MCF 10A (cell line): ENCODE measurements at places on chromosomes 3 and 15. TPM values are rescaled to one million over a fixed set of nuclear protein-coding genes. Genes with fewer than 3 reads are reported as not detected.

- DNase-seq = peak; percentile 27
Measured at GRCh38 chr3:37944391-37944842, 46.2 kb upstream of the VILL start.

The EPM2AIP1 gene
- 12.0 and 12.9 TPM in 2 replicates for total RNA-seq

DNA sequence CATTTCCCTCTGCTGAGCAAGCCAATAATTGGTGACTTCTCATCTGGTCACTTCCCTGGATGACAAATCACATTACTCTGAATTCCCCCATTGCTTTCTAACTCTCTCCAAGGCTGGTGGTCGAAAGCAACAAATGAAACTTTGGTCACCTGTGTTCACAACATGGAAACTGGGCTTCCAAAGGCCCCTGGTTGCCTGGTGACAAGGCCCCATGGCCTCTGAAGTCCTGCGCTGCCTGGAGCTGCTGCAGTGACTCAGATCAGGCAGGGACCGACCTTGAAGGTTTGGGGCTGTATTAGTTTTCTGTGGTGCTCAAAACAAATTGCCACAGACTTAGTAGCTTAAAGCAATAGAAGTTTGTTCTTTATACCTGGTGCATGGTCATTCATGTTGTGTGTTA, 345.3 kb downstream of the WDR72 start:
- DNase-seq = no peak

- peak; percentile 42 for DNase-seq
Measured at GRCh38 chr3:25548836-25549235, 115.9 kb downstream of the TOP2B start.
